ENCODE measurements at places on chromosomes 7 and 10.

DNA sequence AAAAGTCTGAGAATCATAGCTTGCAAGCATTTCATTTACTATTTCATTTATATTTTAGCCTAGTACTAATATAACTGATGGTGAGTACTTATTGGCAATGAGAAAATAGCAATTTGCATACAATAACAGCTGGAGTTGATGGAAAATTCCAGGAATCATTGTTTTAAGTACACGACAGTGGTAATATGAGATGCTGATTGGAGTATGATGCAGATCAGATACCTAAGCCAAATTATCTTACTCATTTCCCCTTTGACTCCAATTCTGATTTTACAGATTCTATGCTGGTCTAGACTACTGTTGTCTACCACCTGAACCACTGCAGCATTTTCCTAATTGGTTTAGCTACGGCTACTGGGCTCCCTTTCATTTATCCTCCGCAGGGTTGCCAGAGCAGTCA is 36.7 kb downstream of the GNG11 start:
- no peak for DNase-seq

DNA sequence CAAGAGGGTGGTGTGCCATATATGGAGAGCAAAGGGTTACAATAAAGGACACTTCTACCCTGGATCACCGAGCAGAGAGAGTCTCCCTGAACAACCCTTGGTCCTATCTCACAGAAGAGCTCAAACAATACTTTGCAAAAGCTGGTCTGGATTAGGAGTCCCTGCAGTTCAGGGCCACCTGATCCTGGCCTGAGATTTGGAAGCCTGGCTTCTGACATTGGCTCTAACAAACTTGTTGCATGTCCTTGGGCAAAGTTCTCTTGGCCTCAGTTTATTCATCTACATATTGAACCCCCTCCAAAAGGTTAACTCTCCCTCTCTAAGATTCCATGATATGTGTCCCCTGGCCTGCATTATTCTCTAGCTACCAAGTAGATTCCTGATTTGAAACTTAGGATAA is 1.7 kb downstream of the RBP4 start:
- no peak for DNase-seq

GRCh38 chr10:132229096-132229495 is 42.3 kb downstream of the DPYSL4 start:
- DNase-seq = no peak

DNA sequence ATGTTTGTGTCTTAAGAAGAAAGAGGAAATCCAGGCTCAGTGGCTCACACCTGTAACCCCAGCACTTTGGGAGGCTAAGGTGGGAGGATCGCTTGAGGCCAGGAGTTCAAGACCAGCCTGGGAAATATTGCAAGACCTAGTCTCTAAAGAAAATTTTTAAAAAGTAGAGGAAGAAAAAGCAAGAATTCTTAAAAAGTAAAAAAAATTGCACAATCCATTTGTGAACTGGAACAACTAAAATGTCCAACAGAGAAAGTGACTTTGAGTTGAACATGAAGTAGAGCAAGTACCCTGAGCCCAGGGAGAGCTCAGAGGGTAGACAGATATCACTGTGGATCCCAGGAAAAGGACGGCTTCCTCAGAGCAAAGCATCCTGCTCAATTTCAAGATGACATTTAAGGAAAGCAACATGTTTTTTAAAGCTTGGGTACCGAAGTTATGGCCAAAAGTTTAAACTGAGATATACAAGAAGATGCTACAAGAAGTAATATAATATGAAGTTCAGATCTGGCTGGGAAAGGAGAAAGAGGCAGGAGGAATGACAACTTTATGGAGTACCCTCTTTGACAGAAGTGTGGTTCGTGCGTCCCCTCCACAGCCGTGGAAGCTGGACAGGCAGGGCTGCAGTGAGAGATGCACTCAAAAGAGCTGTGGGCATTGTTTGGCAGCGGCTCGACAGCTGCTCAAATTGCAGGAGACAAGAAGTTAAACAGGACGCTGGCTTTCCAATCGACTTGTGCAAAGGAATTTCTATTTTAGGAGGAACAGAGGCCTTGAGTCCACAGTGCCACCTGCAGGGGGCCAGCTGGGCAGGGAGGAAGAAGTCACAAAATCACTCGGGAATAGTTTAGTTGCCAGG is 201.3 kb downstream of the JCAD start:
- no peak for DNase-seq

DNA sequence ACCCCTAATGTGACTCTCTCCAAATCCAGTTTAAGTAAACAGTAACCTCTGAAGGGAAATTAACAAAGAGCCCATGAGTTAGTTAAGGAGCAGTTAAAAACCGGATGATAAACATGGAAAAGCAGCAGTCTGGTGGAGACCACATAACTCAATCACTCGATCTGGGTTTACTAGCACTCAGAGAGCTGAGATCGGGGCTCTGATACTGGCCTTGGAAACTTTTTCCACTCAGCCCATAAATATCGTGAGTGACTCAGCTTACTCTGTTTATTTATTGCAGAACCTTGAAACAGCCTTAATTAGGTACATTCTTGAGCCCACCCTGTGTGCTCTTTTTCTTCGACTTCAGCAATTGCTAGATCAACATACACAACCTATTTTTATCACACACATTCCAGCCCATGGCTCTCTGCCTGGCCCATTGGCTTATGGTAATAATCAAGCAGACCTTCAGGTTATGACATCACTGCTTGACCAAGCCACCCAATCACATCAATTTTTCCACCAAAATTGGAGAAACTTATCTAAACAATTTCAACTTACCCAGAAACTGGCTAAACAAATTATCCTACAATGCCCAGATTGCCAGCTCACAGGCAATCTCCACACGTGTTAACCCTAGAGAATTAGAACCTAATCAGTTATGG is 82.2 kb upstream of the GPR22 start:
- DNase-seq = no peak

GRCh38 chr7:50598460-50599343 is 33.5 kb upstream of the DDC start:
- DNase-seq = no peak

DNA sequence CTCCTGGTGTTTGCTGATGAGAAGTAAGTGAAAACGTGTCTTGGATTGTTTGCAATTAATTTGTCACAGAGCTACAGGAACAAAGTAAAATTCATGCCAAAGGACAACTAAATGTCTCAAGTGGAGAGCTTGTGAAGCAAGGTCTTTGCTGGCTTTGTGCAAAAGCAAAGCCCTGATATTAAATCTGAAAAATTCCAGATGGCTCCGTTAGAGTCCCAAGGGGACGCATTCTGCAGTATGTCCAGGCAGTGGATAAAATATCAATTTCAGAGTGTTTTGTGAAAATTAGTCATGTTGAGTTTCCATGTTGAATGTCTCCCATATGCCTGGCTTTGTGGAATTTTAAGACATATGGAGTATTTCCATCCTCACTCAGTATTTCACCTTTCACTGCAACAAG is 102.5 kb upstream of the PTN start:
- no peak for DNase-seq

DNA sequence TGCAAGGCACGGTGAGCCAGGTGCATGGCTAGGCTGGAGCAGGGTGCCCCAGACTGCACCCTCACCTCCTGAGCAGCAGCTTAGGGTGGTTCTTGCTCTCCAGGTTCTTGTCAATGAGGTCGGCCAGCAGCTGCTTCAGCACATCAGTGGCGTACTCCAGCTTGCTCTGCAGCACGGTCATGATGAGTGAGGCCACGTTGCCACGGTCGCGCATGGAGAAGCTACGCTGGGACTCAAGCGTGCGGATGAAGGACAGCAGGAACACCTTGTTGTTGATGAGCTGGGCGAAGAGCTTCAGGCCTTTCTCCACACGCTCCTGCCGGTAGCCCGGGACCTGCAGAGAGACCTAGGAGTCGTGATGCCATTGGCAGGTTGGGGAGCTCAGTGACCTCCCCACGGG is 408.0 kb downstream of the PLXNA4 start:
- no peak for DNase-seq

DNA sequence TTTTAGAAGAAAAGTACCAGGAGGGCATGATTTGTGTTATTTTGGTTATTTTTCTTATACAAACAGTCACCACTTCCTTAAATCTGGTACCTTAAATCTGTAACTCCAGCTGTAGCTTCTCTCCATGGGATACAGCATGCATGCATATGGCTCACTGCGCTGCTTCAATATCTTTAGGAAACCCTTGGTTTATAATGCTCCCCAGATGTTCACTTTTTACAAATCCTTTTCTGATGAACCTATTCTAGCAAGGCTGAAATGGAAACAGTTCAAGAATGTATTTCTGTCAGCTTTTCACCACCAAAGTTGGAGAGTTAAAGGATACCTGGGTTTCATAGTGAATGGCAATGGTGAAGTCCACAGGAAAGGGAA is 50.9 kb downstream of the LAMB4 start:
- DNase-seq = no peak

DNA sequence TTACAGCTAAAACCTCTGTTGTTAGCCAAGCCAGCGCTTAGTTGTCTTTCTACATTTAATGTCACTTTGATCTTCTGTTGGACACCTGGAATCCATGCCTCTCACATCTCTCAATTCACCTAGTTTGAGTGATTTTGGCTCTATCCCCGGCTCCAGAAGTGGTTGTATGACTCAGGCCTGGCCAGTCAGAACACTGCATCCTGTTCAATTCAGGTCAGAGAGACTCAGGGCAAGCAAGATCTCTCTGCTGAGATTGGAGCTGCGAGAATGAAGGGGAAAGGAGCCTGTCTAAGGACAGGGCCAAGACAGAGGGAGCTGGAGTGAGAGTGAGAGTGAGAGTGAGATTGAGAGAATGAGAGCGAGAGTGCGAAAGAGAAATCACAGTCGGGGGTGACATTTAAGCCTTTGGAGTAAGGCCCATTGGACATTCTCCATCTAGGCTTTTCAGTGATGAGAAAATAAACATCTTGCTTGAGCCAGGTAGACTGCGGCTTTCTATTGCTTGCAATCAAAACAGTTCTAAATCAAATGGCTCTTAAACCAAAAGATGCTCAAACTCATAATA is 83.3 kb upstream of the DYNC1I1 start:
- no peak for DNase-seq

DNA sequence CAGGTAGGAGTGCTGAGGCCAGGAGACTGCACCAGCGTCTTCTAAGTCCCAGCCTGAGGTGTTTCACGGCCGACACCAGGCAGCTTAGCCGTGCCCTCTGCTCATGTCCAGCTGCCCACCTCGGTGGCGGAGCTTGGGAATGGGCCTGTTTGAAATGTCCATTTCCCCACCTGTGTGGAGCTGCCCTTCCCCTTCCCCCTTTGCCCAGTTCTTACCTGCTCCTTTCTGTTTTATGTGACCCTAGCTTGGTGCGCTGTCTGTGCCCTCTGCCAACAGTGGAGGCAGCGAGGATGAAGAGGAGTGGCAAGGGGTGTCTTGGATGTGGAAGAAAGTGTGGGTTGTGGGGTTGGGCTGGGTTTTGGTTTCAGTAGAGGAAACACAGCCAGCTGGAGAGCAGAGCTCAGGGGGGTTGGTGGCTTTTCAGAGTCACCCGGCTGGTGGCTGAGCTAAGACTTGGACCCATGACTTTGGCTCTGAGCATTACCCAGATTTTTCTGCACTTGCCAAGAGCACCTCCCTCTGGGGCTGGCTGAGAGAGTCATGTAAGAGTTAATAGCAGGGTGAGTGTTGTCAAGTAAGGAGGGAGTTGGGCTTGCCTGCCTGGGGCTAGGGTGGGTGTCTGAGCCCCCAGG is 37.4 kb downstream of the GBX1 start:
- no peak for DNase-seq

DNA sequence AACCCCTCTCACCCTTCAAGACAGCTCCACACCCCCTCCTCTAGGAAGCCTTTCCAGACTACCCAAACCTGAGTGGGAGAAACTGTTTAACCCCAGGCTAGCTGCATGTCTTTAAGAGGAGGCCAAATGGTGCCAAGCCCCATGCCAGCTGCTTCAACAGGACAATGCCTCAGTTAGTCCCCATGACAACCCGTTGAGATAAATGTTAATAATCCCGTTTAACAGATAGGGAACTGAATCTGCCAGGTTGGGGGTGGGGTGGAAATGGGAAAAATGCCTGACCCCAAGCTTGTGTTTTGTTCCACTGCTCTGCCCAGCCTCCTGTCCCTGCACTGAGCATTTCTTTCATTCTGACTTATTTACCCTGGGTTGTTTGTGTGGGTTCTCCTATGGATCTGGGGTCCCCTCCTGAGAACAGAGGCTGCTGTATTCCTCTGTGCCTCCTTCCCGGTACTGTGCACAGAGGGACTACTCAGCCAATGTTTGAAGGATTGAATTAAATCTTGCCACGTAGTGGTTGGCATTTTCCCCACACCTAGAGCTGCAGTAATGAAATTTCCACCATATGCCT is 452.6 kb upstream of the ZMIZ1 start:
- DNase-seq = no peak

GRCh38 chr7:129723679-129724078 is 112.2 kb downstream of the NRF1 start:
- DNase-seq = no peak

GRCh38 chr10:29250066-29250465 is 38.8 kb upstream of the LYZL1 start:
- no peak for DNase-seq

GRCh38 chr7:90988996-90989765 is 275.1 kb upstream of the FZD1 start:
- no peak for DNase-seq

- peak; percentile 29 for DNase-seq
Observed at GRCh38 chr7:89623018-89623672, 531.1 kb upstream of the STEAP1 start.

DNA sequence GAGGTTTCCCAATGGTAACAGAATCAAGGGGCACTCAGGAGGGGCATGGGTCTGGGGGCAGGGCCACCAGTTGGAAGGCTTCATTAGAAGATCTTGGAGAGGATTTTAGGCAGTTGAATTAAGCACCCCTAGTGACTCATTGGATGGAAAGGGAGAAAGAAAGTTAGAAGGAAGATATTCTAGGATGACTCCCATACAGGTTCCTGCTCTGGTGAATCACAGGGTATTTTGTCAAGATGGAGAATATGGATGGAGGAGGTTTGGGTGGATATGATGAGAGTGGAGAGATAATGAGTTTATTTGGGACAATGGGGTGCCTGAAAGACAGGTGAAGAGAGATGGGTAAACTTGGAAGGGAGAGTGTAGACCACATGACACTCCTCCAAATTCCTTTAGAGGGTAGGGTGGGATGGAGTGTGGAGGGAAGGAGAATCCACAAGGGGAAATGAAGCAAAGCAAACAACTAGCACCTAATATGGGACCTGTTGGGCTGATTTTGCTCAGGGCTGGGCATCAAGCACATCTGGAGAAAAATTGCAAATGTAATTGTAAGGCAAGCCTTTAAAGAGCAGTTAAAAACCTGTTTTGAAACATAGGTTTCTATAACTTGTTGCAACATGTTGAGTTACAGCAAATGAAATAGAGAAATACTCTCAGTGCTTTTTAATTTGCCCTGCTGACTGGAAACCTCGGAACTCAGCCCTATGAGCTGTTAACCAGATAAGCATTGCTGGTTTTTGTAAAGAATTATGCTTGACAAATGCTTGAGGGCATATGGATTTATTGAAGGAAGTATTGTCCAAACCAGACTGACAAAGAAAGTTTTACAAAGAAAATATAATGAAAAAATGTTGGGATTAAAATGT is 2.9 kb upstream of the ENTPD7 start:
- no peak for DNase-seq

DNA sequence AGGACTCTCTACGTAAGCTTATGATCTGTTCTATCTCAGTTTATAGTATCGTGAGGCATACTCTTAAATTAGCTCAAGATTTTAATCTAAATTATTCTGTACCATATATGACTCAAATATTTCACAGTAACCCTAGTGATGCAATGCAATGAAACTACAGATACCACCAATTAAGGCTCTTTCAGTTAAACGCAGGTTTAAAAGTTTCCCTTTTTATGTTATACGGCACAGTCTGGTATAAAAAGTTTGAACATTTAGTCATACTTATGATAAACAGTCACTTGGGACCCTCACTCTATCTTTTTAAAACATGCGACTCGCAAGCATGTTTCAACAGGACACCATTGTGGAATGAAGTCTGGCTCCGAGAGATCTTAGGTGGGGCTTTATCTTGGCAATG is 107.2 kb downstream of the CDK6 start:
- no peak for DNase-seq

Data from CD4-positive, alpha-beta T cell treated with Interleukin-10 for 1 hour (primary cell).